LNCaP clone FGC (cell line): ENCODE measurements at places on chromosomes 4 and X.

- no peak for DNase-seq
Observed at GRCh38 chr4:148270630-148271029, 171.6 kb downstream of the NR3C2 start.

DNA sequence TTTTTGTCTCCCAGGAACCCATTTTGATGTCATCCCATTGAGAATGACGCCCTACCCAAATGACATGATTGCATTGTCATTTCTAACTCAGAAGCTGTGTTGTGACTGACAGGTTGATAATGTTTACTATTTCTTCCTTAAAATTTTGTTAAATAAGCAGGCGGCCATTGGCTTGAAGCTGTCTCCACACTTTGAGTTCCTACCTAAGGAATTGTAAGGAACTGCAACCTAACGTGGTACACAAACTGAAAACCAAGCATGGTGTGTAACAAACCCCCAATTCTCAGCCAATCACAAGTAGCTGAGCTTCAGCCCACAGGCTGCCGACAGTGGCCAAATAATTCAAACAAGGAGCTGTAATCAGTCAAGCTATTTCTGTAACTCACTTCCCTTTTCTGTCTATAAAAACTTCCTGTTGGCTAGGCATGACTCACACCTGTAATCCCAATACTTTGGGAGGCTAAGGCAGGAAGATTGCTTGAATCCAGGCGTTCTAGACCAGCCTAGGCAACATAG, 2.9 kb upstream of the MND1 start:
- DNase-seq, result no peak

GRCh38 chr4:86675548-86675947, 81.4 kb downstream of the PTPN13 start:
- DNase-seq, result peak; percentile 67

DNA sequence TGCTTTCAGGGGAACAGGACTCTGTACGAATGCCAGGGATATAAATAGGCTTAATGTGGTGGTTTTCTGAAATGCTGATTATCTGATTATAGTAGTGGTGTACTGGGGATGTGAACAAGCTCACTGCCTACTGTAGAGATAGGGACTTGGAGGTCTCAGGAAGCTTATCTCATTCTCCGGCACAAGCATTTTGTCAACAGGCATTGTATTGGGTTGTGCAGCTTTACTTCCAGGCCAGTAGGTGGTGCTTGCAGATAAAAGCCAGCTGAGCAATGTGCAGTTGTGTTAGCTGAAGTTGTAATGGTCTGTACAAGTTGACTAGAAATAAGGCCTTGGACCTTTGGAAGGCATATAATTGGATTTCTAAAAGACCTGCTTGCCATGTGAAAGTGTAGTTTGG, 49.5 kb upstream of the TMLHE start:
- DNase-seq, result no peak

- peak; percentile 100 for DNase-seq
Observed at GRCh38 chr4:10530137-10530786, 73.0 kb upstream of the ZNF518B start.

DNA sequence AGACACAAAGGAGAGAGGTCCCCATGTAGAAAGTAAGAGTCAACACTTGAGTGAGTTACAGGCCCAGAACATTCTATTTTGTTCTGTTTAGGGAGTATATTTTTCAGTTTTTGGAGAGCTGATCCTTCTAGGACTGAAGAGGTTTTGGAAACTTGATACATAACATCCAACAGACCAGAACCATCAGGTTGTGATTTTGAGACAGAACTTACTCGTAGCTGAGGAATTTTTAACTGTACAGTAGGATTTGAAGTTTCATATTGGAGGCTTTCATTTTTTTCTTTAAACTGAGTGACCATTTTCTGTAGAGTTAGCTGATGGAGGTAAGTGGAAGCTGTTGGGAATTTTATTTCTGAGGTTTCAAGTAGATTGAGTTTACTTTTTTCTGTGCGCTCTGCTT, 73.3 kb downstream of the NCAPG start:
- DNase-seq, result no peak

- peak; percentile 59 for DNase-seq
Observed at GRCh38 chr4:174461466-174462106, 60.7 kb downstream of the HPGD start.

DNA sequence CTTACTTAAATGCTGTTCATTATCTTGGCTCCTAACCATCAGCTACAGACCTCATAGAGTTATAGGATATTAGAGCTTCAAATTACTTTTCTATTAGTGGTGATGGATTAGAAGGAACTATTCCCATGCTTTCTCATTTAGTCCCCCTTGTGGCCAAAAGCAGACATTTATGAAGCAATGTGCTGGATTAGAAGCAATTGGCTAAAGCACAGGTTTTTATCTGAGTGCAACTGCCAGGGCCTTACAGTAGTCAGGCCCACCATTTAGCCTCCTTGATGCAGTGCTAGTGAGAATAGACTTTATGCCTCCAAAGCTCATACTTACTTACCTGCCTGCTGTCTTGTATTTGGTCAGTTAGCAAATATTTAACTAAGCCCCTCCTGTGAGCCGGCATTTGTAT, 93.0 kb downstream of the TSPAN7 start:
- DNase-seq, result peak; percentile 15

DNA sequence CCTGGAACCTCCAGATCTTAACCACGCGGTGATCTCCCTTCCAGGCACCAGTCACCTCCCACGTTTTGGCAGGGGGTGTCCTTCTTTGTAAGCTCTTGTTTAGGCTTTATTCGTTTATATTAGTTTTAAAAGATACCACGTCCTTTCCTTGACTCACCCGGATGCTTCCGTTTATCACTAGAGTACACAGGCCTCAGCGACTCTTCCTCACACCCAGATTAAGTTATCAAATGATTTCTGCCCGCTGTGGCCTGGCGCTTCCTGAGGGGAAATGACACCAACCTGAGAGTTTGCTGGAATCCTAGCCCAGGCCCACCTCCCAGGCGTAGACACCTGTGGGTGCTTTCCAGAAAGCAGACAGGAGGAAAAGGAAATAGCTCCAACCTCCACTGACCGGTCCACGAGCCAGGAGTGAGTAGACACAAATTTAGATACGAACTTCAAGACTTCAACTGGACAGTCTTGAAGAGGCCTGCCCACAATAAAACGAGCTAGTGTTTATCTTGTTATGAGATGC, 756 bp upstream of the ADAMTS3 start:
- no peak for DNase-seq

DNA sequence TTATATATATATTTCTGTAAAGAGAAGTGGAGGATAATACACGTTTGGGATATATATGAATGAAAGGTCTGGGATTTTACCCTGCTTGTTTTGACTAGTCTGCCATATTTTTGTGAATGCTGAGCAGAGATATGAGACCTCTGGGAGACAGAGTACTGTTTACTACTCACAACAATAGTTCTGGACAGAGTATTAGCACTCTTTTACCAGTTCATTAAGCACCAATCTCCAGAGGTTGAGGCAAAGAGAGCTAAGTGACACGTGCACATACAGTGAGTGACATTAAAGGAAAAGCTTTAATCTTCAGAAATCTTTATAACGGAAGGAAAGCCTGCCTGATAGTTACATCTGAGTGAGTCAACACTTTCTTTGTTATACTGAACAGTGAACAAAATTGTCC, 1452.7 kb upstream of the TENM3 start:
- DNase-seq, result no peak

DNA sequence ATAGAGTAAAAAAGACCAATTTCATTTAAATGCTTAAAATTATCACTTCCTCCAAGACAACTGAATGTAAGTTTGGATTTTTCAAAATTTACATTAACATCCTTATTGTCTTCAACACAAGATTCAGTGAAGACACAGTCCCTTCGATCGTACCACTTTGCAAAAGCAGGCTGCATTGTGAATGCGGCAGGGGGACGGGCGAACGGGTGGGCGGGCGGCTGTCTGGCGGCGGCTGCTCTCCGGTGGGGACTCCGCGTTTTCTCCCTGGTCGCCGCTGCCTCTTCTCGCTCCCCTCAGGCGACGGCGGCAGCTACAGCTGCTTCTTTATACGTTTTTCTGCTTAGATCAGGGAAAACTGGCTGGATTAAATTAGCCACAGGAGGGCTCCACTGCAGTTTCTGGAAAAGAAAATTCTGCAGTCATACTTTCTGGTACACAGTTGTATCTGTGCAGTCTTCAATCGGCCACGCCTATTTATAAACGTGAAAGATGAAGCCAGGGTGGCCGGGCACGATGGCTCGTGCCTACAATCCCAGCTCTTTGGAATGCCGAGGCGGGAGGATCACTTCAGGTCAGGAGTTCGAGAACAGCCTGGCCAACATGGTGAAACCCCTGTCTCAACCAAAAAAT, 33.9 kb upstream of the HPF1 start:
- peak; percentile 62 for DNase-seq

DNA sequence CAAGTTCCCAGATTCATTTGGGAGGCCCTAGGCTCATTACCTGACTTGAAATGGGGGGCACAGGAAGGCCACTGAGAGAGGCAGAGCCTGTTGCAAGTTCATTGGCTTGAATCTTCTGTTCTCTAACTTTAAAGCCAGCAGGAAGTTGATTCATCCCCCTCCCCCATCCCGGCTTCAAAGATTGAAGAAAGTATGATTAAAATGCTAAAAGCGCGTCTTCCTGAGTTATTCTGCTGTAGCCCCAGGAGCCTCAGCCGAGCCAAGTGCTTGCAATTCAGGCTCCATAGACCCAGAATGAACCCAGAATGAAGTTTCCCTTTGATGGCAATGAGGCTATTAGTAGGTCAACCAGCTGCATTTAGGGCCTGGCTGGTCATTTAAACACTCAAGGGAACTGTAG, 14.7 kb downstream of the CHST7 start:
- DNase-seq, result no peak

- DNase-seq, result no peak
Observed at GRCh38 chr4:26281881-26282280, 38.9 kb upstream of the RBPJ start.

GRCh38 chr4:7382634-7383014, 52.1 kb downstream of the PSAPL1 start:
- no peak for DNase-seq

GRCh38 chr4:99062120-99062519, 26.5 kb downstream of the ADH5 start:
- DNase-seq, result no peak

GRCh38 chrX:119694601-119695534, 1.9 kb upstream of the SEPTIN6 start:
- no peak for DNase-seq

- no peak for DNase-seq
Observed at GRCh38 chr4:7960017-7960789, 20.5 kb upstream of the AFAP1 start.

- DNase-seq, result no peak
Observed at GRCh38 chrX:41909068-41909467, 14.3 kb downstream of the CASK start.

DNA sequence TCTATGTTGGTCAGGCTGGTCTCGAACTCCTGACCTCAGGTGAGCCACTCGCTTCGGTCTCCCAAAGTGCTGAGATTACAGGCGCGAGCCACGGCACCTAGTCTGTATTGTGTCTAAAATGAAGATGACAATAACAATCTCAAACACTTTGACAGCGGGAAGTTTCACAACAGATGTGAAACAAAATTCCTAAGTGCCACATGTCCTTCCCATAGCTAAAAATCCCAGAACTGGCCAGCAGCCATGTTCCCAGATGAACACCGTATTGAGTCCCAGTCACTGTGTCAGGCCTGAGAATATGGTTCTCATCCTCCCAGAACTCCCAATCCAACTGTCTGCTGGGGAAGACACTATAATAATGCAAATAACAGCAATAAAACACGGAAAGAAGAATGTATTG, 16.4 kb upstream of the KLHL8 start:
- no peak for DNase-seq

GRCh38 chr4:82430964-82431745, 765 bp downstream of the ENOPH1 start:
- no peak for DNase-seq

- DNase-seq, result no peak
Observed at GRCh38 chr4:15325987-15326386, 101.8 kb upstream of the C1QTNF7 start.

DNA sequence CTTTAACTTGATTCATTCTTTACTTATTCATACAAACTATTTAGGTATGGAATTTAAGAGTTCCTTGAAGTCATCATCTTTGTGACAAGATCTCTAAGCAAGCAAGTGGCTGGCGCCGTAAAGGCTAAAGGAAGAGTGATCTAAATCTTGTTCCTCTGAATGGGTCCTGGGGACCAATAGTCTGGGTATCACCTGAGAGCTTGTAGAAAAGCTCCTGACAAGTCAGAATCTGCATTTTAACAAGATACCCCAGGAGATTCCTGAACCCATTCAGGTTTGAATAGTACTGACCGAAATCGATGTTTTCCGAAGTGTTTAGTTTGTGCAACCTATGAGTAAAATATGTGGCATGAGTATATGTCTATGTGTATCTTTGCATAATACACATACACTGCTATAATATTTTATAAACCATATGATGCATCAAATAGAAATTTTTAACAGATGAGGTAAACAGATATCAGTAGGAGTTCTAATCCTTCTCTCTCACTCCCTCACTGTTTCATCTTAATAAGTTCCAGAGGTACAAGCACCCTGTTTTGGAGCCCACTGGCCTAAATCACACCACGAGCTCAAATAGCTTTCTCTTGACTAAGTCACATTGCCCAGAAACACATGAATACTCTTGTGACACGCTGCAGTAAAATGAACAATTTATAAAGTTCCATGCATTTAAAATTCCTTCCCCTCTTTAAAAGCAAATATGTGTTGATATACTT, 170.0 kb downstream of the RELL1 start:
- DNase-seq, result no peak

DNA sequence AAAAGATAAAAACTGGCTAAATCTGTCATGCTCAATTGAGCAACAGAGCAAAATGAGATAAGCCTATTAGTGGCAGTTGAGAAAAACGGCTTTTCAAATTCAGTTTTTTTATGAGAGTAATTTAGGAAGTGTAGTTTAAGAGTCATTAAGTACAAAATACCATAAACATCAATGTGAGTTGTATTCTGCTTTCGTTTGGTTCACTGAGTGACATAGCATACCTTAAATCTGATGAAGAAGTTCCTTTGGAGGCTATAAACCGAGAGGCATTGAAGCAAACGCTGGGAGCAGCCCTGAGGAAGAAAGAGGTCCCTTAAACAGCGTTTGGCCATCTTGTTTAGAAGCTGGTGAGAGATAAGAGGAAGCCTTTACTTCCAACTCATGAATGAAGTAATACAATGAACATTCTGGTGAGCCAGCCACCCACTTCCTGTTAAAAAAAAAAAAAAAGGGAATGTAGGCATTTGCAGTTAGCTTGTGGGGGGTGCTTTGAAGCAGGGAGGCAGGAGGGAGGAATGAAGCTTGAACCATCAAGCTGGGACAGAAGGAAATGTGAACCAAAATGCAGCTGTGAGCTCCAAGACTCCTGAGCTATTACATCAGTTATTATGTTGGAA, 132.3 kb downstream of the ZNF330 start:
- no peak for DNase-seq

DNA sequence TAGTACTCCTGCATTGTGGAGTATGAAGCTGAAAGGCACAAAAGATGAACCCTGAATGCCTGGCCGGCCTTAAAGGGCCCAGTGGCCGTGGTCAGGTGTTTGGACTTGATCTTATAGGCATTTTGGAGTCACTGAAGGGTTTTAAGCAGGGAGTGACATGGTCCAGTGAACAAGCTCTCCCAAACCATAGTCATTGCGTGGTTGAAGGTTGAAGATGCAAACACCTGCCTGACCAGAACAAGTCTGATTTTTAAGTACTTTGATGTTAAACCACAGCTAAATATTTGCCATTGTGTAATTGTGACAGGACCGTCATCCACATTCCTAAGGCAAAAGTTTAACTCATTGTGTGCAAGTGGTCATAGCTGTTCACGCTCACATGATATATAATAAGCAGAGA, 3.3 kb downstream of the STK32B start:
- no peak for DNase-seq

GRCh38 chrX:148722966-148723365, 222.5 kb downstream of the AFF2 start:
- DNase-seq, result no peak
